ENCODE measurements at places on chromosomes 7 and 10. TPM values are rescaled to one million over a fixed set of nuclear protein-coding genes. Genes with fewer than 3 reads are reported as not detected.

- DNase-seq: no peak
Measured at GRCh38 chr10:130481076-130481930, 345.1 kb downstream of the GLRX3 start.

DNA sequence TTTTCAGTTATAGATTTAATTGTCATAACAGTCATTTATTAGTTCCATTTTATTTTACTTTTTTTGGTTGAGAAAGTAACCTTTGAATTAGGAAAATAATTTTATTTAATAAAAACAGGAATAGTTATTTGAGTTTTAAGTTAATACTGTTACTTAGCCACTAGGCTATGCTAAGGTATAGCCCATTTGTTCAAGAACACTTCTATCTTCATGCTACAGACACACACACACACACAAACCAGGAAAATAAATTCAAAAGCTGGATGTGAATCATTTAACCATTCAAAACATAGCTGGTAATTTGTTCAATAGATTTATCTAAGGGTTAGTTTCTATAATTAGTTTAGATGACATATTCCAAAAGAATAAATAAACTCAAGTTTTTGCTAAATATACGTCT lies 148.4 kb downstream of the RNF133 start:
- DNase-seq: no peak

Gene CDHR1
- 0.10 TPM for polyA plus RNA-seq

GRCh38 chr7:114973147-114973546 lies 51.3 kb downstream of the MDFIC start:
- DNase-seq: no peak

Gene GRM3
- polyA plus RNA-seq: not detected

DNA sequence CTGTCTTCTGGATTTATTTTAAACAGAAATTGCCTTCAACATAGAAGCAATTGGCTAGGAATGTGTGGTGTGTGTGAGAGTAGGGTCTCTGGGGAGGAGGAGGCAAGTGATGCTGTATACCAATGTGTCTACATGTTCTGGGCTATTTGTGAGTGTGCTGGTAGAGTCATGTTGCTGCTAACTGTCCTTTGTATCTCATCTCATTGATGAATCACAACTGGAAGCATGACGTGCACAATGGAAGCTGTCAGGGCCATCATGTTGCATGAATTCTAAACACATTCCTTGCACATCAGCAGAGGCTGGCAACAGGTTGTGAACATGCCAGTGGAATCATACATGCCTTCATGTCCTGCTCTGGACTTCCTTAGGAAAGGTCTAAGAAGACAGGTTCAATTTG lies 199.7 kb downstream of the BMPER start:
- no peak for DNase-seq

DNA sequence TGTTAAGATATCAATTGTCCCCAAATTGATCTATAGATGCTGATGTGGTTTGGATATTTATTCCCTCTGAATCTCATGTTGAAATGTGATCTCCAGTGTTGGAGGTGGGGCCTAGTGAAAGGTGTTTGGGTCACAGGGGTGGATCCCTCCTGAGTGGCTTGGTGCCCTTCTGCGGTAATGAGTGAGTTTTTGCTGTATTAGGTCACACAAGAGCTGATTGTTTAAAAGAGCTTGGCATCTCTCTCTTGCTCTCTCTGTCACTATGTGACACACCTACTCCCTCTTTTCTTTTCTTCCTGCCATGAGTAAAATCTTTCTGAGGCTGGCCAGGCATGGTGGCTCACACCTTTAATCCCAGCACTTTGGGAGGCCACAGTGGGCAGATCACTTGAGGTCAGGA lies 98.2 kb upstream of the KAT6B start:
- no peak for DNase-seq

GRCh38 chr10:110170142-110170971 lies 37.0 kb upstream of the MXI1 start:
- no peak for DNase-seq

DNA sequence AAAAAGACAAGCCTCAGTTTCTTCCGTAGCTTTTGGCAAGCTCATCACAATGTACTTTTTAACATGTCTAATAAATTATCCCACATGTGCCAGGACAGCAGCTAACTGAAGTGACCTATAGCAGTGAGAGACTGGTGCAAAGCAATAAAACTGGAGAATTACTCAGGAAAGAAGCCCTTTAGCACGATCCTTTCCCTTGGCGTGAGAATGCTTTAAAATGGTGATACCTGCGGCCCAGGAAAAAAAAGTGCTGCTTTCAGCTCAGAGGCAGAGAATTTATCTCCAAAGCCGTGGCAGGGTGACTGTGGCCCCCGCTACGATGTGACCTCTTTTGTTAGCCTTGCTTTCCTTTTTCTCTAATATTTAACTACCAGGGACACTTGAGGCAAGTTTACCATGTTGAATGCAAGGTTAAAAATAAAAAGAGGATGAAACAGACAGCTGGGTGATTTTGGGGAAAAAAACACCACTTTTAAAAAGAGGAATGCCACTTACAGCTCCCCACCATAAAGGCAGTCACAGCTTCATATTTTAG lies 184.0 kb downstream of the FANK1 start:
- DNase-seq: no peak

Gene SPDYE2B
- 0.28 TPM for polyA plus RNA-seq

Gene GPR15LG
- polyA plus RNA-seq: not detected

DNA sequence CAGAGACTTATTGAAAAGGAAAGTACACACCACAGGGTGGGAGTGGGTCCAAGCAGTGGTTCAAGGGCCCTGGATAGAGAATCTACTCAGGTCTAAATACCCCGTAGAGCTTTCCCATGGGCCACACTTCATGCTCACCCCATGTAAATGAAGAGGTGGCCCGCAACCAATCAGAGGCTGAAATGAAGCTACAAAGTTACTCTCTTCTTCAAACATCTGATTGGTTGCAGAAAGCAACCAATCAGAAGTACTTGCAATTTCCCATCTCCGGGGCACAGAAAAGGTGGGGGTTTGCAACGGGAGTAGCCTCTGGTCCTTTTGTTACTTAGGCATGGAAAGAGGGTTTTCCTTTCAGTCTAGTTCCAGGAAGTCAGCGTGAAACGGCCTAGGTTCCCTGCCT lies 15.2 kb upstream of the GALNTL5 start:
- DNase-seq: no peak

DNA sequence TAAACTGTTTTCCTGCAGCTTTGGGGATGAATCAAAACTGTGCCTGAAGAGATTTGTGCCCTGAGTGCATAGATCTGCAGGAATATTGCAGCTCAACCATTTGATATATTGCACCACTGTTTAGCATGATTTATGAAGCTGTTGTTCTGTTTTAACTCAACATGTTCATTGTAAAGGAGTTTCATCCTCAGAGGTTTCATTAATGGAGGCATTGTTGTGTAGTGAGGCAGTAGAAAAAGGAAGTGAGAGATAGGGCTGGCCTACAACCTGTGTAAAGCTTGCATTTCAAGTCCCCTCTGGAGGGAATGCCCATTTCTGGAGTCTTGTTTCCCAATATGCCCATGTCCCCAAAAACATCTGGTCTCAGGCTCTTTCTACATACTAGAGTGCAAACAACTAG lies 67.5 kb downstream of the DNAJC12 start:
- no peak for DNase-seq

DNA sequence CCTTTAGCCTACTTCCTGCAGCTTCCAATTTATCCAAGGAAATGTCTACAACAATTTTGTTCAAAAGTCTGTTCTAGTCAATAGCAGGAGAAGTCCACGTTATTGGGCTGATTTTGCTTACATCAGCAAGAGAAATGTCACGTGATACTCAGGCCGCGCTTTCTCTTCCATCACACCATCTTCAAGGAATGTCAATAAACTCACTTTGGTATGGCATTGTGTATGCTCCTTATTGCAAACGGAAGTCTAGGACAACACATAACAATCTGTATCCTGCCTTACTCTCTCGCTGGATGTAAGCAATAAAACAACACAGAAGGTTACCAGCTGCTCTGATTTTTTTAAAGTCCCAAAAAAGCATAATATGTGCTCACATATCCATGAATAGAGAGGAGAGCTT lies 17.1 kb upstream of the STK17A start:
- no peak for DNase-seq

- no peak for DNase-seq
Measured at GRCh38 chr7:112873831-112874553, 83.8 kb upstream of the TMEM168 start.

DNA sequence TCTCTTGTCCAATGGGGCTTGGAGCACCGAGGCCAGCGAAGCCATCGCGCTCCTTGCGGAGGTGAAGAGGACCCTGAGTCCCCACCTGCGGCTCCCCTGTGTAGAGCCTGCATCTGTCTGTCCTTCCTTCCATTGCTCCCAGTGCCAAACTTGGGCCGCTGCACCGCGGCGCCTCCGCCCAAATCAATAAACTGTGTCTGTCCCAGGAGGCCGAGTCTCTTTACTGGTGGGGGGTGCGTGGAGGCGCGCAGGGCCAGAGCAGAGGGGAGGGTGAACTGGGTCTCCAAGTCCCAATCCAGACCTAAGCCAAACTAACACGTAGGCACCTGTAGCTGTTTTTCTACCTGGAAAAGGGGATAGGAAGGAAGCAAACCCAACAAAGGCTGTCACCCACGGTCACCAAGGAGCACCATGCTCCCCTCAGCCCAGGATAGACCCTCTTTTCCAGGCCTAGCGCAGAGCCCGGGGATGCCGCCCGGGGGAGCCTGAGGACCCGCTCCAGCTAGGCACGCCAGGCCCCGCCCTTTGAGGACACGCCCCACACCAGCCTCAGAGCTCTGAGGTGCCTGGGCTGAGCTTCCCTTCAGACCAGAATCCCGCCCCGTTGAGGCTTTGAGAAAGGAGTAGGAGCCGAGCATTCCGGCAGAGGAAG lies 1.2 kb upstream of the CHAT start:
- no peak for DNase-seq

DNA sequence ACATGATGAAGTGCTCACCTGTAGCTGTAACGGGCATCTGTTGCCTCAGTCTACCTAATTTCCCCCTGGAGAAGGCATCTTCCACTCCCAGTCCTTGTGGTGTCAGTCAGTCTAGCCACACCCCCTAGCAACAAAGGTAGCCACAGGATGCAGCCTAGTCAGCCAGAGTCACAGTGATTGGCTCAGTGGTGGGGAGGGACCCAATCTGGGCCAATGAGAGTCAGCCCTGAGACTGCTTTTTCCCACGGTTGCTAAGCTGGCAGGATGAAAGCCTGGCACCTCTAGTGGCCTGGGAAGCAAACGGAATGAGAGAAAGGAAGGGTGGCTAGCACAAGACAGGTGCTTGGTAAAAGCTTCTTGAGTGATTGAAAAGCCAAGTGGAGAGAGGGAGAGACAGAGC lies 118.6 kb downstream of the SH3PXD2A start:
- no peak for DNase-seq

Gene TMEM184A
- polyA plus RNA-seq: 12.6 TPM

Gene SLC18A2
- polyA plus RNA-seq: 1.1 TPM

GRCh38 chr7:41624818-41625217 lies 78.1 kb downstream of the INHBA start:
- no peak for DNase-seq

DNA sequence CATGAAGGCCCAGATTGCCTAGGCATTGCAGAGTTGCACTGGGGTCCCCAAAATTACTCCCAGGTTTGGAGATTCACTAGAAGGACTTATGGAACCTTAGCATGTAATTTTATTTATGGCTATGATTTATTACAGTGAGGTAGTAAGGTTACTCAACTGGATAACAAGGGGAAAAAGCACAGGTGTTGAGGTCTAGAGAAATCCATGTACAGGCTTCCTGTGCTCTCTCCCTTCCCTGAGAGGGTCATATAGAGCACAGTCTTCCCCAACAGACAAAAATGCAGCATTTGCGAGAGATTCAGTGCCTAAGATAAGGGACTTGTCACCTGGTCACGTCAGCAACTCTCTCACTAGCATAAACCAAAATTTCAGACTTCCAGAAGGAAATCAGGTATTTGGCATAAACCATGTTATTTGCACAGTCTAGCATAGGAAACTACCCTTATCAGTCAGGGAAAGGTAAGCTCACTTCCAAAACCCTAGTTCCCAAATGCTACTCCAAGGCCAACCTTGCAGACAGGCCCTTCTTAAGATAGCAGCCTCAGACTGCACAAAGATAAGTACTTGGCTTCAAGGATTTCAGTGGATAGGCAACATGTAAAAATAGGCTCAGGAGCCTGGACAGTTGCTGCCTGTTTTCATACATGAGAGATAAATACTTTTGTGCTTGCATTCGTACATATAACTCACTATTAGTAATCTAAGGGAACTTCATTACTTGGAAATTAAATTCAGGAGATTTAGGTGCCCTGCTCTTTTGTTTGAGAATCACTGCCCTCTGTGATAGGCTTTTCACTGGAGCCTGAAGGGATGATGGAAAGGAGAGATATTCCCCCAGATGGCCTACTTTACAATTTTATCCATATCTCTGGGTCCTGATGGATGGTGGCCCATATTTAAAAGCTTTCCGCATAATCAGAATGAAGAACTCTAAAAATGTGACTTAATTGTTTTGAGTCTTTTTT lies 378.4 kb upstream of the LRGUK start:
- DNase-seq: no peak

DNA sequence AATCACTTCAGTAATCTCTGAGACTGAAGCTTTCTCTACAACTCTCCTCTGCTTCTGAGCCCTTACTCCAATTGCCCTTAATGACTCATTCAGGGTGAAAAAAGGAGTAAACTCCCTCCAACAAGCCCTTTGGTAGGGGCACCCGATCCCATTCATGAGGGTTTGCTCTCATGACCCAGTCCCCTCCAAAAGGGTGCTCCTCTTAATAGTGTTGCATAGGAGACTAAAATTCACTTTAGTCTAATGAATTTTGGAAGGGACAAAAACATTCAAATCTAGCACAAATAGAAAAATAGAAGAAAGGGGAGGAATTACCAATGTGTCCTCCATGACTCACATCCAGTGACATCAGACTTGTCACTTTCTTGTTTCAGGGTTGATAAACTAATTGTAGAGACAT lies 66.2 kb upstream of the CCNY start:
- no peak for DNase-seq

GRCh38 chr10:8163824-8164223 lies 109.3 kb downstream of the GATA3 start:
- DNase-seq: no peak

GRCh38 chr10:94069884-94070283 lies 76.2 kb downstream of the PLCE1 start:
- DNase-seq: no peak

- no peak for DNase-seq
Measured at GRCh38 chr10:106626371-106626770, 538.1 kb downstream of the SORCS1 start.

Gene NEBL
- polyA plus RNA-seq: 0.22 TPM

All from liver (tissue), 10 donors.